ENCODE measurements at places on chromosomes 16 and 17.

DNA sequence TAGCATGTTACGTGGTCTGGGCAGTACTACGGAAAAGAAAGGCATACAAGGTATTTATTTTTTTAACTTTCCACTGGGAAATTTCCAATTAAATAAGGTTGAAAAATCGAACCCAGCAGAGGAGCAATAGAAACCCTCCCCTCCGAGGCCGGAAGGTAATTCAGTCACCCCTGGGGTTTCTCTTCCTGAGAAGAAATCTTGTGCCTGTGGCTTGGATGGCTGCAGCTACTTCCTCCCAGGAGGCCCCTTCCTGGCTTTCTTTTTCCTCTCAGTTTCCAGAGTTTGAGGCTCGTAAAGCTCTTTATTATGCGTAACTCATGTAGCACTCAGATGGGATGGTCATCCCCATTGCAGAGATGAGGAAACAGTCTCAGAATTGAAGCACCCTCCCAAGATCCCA is 140.3 kb downstream of the ASIC2 start:
- DNase-seq, result peak; percentile 12
- H3K36me3 ChIP-seq, result no peaks in the 10 kb centered on the region
- no peak overlapping the region for H3K4me3 ChIP-seq
- H3K27me3 ChIP-seq, result peaks cover 2% of the 10 kb centered on the region
- H3K4me1 ChIP-seq, result peaks cover 19% of the 10 kb centered on the region

DNA sequence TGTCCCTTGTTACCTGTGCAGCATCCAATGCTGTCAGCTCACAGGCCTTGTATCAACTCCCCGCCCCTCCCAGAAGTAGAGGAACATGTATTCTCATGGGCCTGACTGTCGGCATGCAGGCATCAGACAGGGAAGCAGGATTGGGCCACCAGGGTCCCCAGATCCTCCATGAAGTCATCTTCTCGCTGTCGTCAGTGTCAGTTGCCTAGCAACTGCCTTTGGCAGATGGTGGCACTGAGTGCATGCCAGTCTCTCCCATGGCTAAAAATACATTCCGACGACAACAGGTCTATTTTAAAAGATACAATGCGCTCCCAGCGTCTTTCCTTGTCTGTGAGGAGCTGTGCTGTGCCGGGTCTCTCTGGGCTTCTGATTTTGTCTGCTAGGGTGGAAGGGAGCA is 36.8 kb upstream of the CES5A start:
- no peak overlapping the region for H3K27ac ChIP-seq
- no peak overlapping the region for H3K4me3 ChIP-seq
- DNase-seq, result no peak
- H3K27me3 ChIP-seq, result peaks cover 11% of the 10 kb centered on the region

DNA sequence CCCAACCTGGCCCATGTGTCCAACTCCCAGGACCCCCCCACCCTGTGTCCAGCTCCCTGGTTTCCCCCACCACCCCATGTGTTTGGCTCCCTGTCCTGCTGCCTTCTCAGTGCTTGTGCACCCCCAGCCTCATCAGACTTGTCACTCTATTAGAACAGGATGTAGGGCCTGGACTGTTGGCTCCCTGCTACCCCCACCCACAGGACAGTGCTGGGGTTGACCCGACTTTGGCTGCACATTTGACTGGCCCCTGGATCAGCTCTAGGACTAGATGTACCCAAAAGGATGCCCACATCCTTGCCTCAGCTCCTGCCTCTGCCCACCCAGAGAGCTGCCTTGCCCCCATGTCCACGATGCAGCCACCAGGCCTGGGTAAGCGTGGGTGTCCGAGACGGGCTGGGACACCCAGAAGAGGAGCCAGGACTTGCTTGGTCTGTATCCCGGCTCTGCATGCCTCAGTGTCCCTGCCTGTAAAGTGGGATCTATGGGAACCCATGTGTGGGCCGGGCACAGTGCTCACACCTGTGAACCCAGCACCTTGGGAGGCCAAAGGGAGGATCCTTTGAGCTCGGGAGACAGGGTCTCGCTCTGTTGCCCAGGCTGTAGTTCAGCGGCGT is 1.5 kb upstream of the CCDC57 start:
- peaks cover 3% of the 10 kb centered on the region for H3K4me1 ChIP-seq
- H3K4me3 ChIP-seq, result no peak overlapping the region
- no peak overlapping the region for H3K27ac ChIP-seq
- no peak for DNase-seq

DNA sequence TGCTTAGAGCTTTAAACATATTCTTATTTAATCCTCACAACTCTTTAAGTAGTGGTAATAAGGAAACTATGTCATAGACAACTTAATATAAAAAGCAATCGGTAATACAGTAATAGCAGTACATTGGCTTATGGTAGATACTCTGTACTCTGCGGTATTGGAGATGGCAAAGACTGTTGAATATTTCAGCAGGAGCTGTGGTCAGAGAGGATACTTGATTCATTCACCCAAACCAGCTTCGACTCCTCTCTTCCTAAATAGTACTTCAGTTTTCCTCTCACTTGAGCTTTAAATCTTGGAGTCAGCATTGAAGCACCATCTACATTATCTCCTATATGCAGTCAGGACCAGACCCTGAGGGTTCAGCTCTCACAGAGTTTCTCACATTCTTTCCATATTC is 169.3 kb downstream of the CYB561 start:
- peaks cover under 1% of the 10 kb centered on the region for H3K36me3 ChIP-seq
- no peaks in the 10 kb centered on the region for H3K27me3 ChIP-seq
- no peak for DNase-seq
- H3K4me1 ChIP-seq, result no peaks in the 10 kb centered on the region
- no peak overlapping the region for H3K27ac ChIP-seq

GRCh38 chr16:55999683-56000082 is 124.5 kb upstream of the CES5A start:
- H3K36me3 ChIP-seq, result no peaks in the 10 kb centered on the region
- no peaks in the 10 kb centered on the region for H3K4me1 ChIP-seq
- no peak overlapping the region for H3K27ac ChIP-seq
- H3K4me3 ChIP-seq, result no peak overlapping the region
- H3K27me3 ChIP-seq, result no peaks in the 10 kb centered on the region
- no peak for DNase-seq

DNA sequence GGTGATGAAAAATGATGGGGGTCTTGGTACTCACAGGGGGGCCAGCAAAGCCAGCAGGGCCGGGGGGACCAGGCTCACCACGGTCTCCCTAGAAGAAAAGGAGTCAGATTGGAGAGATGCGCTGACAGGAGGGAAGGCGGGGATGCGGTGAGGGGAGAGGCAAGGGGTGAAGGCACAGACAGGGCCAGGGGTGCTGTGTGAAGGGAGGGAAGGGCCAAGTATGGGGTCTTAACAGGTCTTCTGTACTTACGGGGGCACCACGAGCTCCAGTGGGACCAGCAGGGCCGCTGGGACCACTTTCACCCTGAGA is 11.2 kb downstream of the COL1A1 start:
- no peak overlapping the region for H3K4me3 ChIP-seq
- DNase-seq, result no peak
- peaks cover 6% of the 10 kb centered on the region for H3K27me3 ChIP-seq
- no peaks in the 10 kb centered on the region for H3K36me3 ChIP-seq

- no peak overlapping the region for H3K4me3 ChIP-seq
- H3K36me3 ChIP-seq, result no peaks in the 10 kb centered on the region
- no peak for DNase-seq
- H3K27ac ChIP-seq, result no peak overlapping the region
Measured at GRCh38 chr17:69646729-69647128, 232.2 kb downstream of the MAP2K6 start.

- H3K4me1 ChIP-seq, result no peaks in the 10 kb centered on the region
- H3K27ac ChIP-seq, result no peak overlapping the region
- no peak overlapping the region for H3K4me3 ChIP-seq
- H3K27me3 ChIP-seq, result peaks cover 4% of the 10 kb centered on the region
- H3K36me3 ChIP-seq, result peaks cover 4% of the 10 kb centered on the region
Measured at GRCh38 chr17:11610999-11611566, 12.8 kb downstream of the DNAH9 start.

GRCh38 chr16:66949472-66949871 is 11.6 kb upstream of the CES3 start:
- no peaks in the 10 kb centered on the region for H3K4me1 ChIP-seq
- H3K27me3 ChIP-seq, result no peaks in the 10 kb centered on the region
- H3K36me3 ChIP-seq, result no peaks in the 10 kb centered on the region

DNA sequence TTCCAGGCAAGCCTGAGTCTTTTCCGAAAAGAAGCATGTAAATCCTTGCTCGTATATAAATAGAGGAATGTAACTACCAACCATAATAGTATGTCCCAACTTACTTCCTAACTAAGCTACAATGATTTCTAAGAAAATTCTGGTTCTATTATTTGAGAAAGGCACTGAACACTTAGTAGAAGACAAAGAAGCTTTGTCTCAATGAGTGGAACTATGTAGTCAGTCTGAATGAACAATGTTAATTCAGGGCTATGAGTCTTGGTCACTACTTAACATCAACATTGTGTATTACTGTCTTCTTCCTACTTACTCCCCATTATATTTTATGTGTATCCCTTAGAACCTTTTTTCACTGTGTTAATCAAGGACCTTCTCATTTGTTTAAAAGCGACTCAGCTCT is 206.0 kb downstream of the CYB561 start:
- no peaks in the 10 kb centered on the region for H3K4me1 ChIP-seq
- H3K4me3 ChIP-seq, result no peak overlapping the region
- no peak for DNase-seq

GRCh38 chr17:61338000-61338798 is 61.4 kb upstream of the TBX2 start:
- peaks cover 9% of the 10 kb centered on the region for H3K4me1 ChIP-seq
- H3K27ac ChIP-seq, result no peak overlapping the region
- no peak overlapping the region for H3K4me3 ChIP-seq
- no peaks in the 10 kb centered on the region for H3K36me3 ChIP-seq
- peaks cover 6% of the 10 kb centered on the region for H3K27me3 ChIP-seq
- no peak for DNase-seq

GRCh38 chr17:6599364-6599763 is 41.1 kb downstream of the KIAA0753 start:
- peaks cover 2% of the 10 kb centered on the region for H3K27me3 ChIP-seq
- peak overlapping the region; percentile 73 for H3K27ac ChIP-seq
- peaks cover 26% of the 10 kb centered on the region for H3K4me1 ChIP-seq
- peaks cover 19% of the 10 kb centered on the region for H3K36me3 ChIP-seq
- DNase-seq, result no peak

DNA sequence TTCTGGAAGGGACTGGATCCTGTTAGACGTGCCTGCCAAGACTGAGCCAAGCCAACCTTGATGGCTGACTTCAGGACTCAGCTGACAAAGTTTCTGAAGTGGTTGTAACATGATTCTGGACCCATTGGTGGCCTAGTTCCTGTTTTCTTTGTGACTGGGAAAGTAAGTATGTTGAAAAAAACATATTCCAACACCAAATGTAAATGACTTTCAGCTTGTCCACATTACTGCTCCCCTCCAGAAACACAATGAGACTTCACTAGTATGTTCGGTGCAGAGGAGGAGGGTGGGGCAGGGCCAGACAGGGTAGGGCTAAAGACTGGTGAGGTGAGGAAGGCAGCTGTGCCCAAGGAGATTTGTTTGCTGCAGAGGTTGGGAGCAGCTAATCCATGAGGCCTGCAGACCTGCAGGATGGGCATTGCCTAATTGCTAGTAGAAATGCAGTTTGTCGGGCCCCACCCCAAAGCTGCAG is 26.4 kb downstream of the NMT1 start:
- peaks cover 22% of the 10 kb centered on the region for H3K36me3 ChIP-seq
- no peaks in the 10 kb centered on the region for H3K27me3 ChIP-seq
- DNase-seq, result no peak
- H3K27ac ChIP-seq, result no peak overlapping the region
- no peaks in the 10 kb centered on the region for H3K4me1 ChIP-seq

GRCh38 chr16:49466529-49466831 is 92.9 kb downstream of the C16orf78 start:
- peaks cover 4% of the 10 kb centered on the region for H3K36me3 ChIP-seq
- H3K4me3 ChIP-seq, result no peak overlapping the region
- H3K4me1 ChIP-seq, result peaks cover 14% of the 10 kb centered on the region

- H3K27me3 ChIP-seq, result peaks cover 1% of the 10 kb centered on the region
- no peak overlapping the region for H3K4me3 ChIP-seq
- H3K36me3 ChIP-seq, result peaks cover 16% of the 10 kb centered on the region
- DNase-seq, result no peak
Measured at GRCh38 chr17:3798273-3799180, 2.5 kb downstream of the ITGAE start.

DNA sequence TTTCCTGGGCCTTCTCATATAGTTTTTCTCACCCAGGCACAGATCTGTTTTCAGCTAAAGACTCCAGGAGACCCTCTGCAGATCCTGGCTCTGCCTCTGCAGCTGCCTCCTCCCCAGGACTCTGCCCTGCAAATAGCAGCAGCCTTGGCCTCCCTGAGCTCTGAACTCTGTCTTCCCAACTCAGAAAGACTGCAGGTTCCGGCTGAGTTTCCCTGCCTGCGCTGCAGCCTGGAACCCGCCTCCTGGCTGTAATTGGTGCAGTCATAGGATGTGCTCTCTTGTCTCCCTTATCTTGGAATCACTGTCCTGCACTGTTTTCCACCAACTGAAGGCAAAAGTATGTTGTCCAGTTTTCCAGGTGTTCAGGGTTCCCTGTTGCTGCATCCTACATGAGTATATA is 14.3 kb upstream of the DNASE1 start:
- H3K27ac ChIP-seq, result peak overlapping the region; percentile 54
- no peak for DNase-seq
- no peak overlapping the region for H3K4me3 ChIP-seq
- H3K36me3 ChIP-seq, result peaks cover 5% of the 10 kb centered on the region
- H3K27me3 ChIP-seq, result no peaks in the 10 kb centered on the region

DNA sequence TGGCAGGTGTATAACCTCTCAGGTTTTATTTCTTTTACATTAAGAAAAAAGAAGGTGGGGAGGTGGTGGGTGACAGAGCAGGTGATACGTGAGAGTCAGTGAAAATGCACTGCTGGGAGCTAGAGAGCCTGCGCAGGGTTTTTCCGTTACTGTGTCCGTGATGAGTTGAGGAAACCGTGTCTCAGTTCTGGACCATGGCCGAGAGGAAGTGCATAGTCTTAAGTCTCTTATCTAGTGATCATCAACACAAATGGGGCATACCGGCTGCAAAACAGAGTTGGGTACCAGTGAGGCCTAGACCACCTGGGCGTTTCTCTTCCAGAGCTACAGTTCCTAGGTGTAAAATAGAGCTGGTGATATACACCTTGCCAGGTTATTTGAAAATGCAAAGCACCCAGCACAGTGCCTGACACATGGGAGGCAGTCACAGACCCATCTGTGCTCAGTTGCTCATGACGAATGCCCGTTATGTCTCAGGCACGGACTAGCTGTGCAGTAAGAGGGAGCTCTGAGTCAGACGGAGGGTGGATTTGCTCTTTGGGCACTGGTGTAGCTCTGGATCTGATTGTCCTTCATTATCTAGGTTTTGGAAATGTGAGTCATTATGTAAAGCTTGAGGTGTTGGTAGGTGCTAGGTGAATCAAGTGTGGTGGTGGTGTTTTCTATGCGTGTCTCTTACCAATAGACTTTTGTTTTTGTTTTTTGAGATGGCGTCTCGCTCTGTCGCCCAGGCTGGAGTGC is 60.9 kb downstream of the RPTOR start:
- peaks cover 11% of the 10 kb centered on the region for H3K4me1 ChIP-seq
- peaks cover 11% of the 10 kb centered on the region for H3K36me3 ChIP-seq
- H3K27me3 ChIP-seq, result peaks cover 3% of the 10 kb centered on the region
- no peak overlapping the region for H3K4me3 ChIP-seq
- no peak for DNase-seq

Measured in endothelial cell (in vitro differentiated cells).